ENCODE measurements at places on chromosomes 2 and 18.

GRCh38 chr2:62409442-62409841 lies 96.6 kb downstream of the TMEM17 start:
- DNase-seq: no peak

DNA sequence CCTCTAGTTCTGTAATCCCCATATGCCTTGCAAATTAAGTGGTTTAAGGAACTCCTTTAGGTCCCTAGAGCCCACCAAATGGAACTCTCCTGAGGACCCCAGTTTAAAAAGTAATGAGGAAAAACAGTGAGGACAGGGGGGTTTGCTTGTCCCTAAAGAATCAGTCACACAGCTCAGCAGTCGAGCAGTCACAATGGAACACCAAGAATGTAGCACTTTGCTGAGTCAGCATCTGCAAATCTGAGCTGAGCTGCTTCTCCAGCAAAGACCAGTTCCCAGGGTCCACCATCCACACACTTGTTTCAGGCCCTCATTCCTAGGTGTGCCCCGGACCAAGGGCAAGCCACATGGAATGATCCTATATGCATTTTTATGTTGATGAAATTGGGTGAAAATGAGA lies 46.2 kb upstream of the NEDD4L start:
- DNase-seq: no peak

DNA sequence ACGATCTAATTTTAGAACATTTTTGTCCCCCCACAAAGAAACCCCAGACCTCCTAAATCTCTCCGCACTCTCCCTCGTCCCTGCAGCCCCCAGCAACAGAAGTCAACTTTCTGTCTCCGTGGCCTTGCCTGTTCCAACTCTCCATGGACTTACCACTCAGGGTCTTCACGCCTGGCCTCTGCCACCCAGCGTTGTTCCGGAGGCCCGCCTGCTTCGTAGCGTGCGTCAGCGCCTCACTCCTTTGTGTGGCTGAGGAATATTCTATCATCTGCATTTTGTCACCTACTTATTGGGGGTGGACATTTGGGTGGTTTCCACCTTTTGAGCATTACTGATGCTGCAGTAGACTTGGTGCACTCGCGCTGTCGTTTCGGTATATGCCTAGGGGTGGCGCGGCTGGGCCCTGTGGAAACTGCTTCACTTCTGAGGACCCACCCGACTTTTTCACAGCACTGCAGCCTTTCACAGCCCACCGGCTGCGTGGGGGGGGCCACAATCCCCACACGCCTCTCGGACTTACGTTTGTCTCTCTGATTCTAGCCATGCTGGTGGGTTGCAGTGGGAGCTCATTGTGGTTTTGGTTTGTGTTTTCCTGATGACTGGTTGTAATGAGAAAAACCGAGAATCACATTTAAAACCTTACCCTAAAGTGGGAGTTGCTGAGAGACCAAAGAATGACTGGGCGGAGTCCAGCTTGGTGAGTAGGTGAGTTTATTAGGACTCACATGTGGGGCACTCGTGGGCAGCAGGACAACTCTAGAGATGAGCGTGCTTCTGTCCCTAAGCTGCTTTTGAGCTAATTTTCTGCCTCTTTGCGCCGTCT lies 1.4 kb upstream of the HSBP1L1 start:
- DNase-seq: no peak

DNA sequence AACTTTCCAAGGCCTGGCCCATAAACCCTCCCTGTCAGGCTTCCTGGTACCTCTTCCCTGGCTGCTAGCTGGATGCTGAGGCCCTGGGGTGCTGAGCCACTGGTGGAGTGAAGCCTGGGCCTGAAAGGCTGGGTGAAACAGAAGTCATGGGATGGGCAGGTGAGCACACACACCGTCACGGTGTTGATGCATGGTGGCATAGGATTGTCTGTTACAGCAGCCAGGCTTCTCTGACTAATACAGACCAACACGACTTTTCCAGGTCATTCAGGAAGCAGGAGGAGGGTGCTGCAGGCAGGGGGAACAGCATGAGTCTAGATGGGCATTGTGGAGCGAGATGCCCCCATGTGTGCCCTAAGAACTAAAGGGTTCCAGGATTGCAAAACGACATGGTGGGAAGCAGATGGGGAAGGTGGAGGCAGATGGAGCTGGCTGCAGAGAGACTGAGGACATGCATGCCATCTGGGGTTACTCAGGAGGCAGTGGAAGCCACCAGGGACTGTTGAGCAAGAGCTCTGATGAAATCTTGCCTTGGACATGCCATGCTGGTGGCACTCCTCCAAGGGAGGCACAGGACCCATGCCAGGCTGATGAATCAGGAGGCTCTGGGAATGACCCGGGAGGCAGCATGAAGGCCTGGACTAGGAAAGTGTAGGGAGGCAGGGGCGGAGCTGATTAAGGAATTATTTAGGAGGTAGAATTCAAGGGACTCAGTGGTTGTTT lies 480.9 kb downstream of the TSN start:
- DNase-seq: no peak

DNA sequence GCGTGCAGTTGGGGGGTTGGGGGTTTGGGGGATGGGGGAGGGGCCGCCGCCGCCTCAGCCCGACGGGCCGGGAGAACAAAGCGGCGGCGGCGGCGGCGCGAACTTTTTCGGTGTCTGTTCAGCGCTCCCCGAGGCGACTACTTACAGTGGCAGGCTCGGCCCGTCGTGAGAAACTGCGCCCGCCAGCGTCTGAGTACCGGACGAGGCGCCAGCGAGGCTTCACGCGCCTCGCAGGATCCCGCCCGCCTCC lies 172 bp downstream of the PRKD3 start:
- DNase-seq: no peak

DNA sequence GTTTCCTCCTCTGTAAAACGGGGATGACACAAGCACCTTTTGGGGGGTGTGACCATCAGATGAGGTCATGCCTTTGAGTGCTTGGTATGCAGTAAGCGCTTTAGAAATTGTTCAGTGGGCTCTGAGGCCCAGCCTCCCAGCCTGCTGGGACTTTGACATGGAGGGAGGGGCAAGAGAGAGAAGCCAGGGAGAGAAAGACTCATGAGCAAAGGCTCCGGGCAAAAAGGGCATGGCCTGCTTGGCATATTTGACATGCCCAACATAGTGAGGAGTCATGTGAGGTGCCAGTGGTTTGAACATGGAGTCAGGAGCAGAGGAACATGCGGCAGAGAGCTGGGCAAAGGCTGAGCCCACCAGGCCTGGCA lies 14.0 kb downstream of the TNS1 start:
- no peak for DNase-seq

DNA sequence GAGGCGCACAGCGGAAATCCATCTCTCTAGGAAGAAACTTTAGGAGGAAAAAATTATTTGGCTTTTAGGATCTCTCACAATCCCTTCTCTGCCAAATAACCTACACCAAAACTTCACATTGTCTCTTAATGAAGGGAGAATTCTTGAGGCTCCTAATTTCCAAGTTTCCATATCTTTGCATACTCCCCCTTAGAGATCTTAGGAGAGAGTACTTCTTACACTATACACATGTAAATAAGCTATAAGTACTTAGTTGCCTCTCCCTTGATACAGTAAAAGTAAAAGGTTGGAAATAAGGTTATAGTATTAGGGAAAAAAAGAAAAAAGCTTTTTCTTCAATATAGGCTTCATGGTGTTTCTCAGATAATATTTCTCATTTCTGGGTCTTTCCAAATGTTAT lies 596.7 kb downstream of the SATB2 start:
- DNase-seq: no peak

DNA sequence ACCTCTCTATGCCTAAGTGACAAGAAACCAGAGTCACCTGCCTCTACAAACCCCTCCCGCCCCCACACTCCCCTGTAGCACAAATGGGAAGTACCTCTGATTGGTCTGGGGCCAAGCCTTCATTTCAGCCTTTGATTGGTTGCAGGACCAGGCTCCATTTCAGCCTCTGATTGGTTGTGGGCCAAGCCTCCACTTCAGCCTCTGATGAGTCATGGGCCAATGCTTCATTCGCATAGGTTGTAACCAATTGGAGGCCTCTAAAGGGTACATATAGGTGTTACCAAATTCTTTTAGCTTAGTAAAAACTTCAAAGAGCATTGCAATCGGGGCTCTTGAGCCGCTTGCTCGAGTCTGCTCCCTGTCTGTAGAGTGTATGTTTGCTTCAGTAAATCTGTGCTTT lies 25.0 kb downstream of the CCDC102B start:
- no peak for DNase-seq

- no peak for DNase-seq
Measured at GRCh38 chr18:12287131-12287681, 20.8 kb upstream of the TUBB6 start.

GRCh38 chr2:47243596-47244323 lies 88.7 kb upstream of the STPG4 start:
- no peak for DNase-seq

Data from activated T-cell treated with anti-CD3 and anti-CD28 coated beads for 4 hours (primary cell).